ENCODE measurements at places on chromosomes 6 and 20. TPM values are rescaled to one million over a fixed set of nuclear protein-coding genes. Genes with fewer than 3 reads are reported as not detected.
A peak's percentile ranks its signal among the peaks of the same experiment; 100 is the strongest.

TREM2 gene
- total RNA-seq = not detected

DNA sequence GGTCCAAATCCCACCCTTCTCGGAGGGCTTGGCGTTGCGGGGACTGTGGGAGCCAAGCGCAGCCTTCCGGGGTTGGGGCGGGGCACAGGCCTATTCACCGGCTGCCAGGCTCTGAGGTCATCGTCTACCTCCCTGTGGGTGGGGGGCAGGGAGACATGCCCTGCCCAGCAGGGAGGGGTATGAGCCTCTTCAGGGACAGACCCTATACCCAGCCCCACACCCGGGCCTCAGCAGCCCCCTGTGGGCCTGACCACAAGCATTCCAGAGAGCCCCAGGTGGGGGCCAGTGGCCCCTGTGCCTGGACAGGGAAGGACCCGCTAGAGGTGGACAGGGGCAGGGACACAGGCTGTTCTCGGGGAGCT is 11.6 kb downstream of the LAMA5 start:
- peak; percentile 85 for DNase-seq

- DNase-seq = no peak
These were observed 35.7 kb downstream of the EPB41L2 start for GRCh38 chr6:131027326-131027725.

- no peak for DNase-seq
These were observed 10.7 kb upstream of the EDN1 start for GRCh38 chr6:12279322-12280091.

DNA sequence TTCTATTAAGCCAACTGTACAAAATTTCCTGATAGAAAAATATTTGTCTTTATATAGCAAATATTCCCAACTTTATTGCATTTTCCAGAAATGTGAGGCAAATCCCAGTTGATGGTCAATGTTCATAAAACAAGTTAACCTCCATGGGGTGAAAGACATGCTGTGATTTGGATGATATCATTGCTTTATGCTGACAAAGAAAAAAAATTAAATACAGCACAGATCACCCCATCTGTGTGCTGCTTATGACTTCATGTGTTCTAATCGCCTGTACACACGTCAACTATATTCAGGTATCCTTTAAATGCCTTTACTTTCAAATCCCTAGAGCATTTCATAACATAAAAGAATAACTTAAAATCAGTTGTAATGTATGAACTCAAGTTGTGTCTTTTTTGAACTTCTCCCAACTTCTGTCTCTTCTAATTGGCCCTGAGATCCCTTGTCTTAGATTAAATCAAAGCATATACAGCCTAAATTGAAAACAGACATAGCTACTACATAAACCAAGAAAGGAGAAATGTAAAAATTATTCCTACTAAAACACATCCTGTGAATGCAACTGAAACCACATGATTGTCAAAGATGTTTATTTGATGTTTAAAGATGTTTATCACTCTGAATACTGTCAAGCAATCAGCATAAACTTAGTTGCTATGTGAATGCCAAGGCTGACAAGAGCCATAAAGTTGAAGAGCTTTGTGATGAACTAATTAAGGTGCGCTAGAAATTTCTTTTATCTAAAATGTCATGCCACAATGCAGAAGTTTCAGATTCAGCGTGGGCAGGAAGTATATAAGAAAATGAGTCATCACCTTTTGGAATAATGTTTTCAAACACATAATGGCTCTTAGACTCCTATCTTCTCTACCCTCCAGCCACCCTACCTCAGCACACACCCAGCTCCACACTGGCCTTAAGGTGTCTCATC is 68.7 kb downstream of the FILIP1 start:
- DNase-seq = no peak

DNA sequence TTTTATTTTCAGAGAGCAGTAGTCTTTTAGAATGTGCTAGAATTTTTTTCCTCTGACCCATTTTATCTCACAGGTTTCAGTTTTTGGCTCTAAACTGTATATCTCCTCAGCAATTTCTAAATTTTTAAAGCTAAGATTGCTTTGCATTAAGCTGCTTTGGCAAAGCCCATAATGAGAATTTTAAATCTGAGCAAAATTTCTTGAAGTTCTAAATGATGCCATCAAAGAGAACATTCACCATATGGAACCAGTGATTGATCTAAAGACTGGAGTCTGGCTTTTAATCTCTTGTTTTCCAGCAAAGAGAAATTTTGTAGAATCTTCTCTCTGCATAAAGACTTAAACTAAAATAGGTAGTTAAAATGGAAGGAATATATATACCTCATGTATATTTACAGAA is 313.6 kb downstream of the TBC1D32 start:
- no peak for DNase-seq

DNA sequence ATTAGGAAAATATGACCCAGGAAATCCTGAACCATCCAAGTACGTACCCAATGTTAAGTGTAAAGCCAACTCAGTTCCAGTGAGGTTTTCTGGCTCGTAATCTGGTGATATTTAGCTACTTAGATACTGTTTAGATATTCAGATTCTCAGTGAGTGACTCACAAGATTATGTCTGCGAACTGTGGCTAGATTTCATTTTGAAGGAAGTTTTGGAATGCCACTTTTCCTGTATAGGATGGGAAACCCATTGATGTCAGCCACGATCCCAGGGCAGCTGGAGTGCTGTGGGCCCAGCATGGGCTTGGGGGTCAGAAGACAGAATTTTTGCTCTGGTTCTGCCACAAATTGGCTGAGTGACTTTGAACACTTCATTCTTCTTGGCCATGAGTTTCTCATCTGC is 76.3 kb downstream of the TMEM170B start:
- no peak for DNase-seq

- DNase-seq = no peak
These were observed 81.7 kb upstream of the AFDN start for GRCh38 chr6:167744681-167745669.

DNA sequence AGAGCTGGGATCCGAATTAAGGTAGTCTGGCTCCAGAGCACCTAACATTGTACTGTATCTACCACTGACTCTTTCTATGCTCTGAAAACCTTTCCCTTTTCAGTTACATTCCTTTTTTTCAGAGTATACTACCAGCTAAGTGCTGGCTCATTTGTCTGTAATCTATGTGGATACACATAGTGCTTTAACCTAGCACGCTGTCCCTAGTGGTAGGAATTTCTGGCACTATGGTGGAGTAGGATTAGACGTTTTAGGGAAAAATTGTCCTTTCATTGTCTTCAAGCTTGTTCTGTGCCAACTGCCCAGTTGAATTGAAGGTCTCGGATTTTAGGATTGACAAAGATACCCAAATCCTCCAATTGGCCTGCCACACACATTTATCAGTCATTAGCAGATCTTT is 259.1 kb upstream of the FERMT1 start:
- DNase-seq = peak; percentile 27

PPP1R3G gene
- total RNA-seq = 0.48 TPM

- no peak for DNase-seq
These were observed 108.2 kb downstream of the THBS2 start for GRCh38 chr6:169145496-169145895.

- no peak for DNase-seq
These were observed 128.8 kb downstream of the CDH26 start for GRCh38 chr20:60086821-60087562.

DNA sequence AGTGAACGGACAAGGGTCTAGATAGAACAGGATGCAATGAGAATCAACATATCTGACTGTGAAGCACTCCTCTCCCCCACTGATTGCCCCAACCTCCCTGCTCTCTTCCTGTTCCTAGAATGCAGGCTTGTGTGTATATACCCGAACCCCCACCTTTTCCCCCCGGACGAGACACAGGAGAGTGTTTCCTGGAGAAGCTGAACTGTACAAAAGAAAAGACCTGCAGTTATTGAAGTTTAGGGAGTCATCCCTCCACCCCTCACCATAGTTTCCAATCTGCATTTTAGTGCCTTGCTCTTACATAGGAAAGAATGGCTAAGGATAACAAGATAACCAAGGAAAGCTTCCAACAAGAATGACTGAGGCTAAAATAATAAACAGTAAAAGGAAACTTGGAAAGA is 55.5 kb upstream of the PDE10A start:
- no peak for DNase-seq

DNA sequence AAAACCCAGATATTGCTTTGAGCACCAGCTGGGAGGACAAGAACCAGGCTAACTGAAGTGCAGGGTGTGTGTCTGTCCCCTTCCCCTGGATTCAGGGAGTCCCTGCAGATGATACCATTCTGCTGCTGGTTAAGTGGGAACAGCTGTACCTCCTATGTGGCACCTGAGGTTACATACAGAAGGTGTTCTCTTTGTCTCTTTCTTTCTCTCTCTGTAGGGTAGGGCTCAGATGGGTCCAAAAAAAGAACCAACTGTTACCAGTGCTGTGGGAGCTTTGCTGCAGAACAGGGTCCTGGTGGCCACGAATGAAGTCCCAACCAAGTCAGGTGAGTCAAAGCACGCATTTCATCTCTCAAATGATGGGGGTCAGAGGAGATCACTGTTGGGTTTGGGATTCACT is 38.6 kb downstream of the ZC2HC1B start:
- DNase-seq = no peak

- DNase-seq = no peak
These were observed 507.9 kb downstream of the EYS start for GRCh38 chr6:65199121-65199520.

EFHC1 gene
- total RNA-seq = 11.5 TPM

DNA sequence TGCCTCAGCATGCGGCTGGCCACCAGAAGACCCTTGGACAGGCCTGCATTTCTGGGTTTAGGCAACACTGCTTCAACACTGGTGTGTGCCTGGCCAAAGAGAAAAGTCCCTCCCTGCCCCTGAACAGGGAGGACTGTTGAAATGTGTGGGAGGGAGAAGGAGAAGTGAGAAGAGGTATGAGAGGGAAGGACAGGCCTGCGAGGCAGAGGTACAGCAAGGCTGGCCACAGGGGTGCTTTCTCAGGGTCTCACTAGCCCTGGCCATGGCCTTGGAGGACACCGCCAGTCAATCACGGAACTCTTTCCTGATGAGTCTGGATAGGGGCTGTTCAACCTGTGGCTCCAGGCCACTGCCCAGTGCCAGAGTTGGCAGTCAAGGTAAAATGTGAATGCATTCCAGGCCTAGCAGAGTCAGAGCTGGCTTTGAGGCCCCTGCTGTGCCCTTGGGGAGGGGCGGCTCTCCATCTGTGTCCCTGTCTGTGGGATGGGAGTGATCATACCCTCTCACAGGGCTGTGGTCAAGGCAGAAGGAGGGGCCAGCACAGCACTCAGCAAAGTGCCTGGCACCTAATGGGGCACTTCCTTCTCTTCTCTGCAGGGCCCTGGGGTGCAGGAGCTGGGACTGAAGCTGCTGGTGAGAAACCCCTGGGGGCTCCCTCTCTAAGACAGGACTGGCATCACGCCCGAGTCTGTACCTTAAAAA is 43.2 kb upstream of the CDH22 start:
- DNase-seq = peak; percentile 39

IPCEF1 gene
- total RNA-seq = 6.6 TPM

NR2E1 gene
- total RNA-seq = not detected

DNA sequence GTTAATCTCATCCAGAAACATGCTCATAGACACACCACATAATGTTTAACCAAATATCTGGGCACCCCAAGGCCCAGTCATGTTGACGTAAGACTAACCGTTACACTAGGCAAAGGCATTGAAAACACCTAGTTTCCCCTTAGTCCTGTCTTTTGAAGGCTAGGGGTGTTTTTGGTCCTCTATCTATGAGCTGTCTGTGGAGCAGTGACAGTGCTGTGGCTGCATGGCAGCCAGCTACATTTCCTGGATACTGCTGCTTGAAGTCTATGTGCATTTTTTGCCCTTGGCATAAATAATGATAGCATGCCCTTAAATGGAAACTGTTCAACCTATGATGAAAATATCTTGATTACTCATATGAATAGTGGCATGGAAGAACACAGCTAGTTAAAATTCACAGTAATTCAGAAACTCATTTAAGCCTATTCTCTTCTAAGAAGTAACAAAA is 18.6 kb downstream of the FARS2 start:
- no peak for DNase-seq

- no peak for DNase-seq
These were observed 109.2 kb upstream of the TMEM170B start for GRCh38 chr6:11428371-11428770.

OTOR gene
- total RNA-seq = not detected

- DNase-seq = peak; percentile 41
These were observed 19.3 kb downstream of the FAXC start for GRCh38 chr6:99330159-99330558.

GRCh38 chr6:163422550-163422949 is 8.0 kb downstream of the QKI start:
- no peak for DNase-seq

DST gene
- total RNA-seq = 57.9 TPM

DNA sequence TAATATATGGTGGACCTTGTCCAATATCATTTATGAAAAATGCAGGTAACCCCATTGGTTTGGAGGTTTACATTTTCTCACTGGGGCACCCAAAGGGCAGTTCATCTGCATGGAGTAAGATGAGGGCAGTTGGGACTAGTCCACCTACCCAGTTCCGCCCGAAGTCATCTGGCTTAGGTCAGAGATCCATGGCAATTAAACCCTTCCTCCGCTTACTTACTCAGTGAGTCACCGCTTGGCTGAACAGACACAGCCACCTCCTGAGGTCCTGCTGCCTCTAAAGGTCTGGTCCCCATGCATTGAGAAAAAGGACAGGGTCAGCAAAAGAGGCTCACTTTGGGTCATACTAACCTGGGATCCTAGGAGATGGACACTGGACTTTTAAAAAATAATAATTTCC is 102.9 kb upstream of the PRL start:
- DNase-seq = no peak

DNA sequence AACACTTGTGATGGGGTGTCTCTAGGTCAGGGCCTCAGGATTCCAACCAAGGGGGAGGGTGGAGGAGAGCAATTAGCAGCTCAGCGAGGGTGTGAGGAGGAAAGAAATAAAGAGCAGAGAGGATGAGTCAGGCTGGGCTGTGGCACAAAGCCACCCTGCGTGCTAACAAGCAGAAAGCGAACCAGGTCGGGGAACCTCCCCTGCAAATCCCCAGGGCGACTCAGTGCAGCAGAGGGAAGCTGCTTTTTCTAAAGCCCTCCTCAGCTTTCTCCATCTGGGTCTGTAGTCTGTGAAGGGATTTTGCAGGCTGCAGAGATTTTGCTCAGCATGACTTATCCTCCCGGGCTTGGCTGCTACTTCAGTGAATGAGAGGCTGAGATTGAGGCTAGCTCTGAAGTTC is 6.6 kb upstream of the SPO11 start:
- peak; percentile 73 for DNase-seq

GSTA1 gene
- total RNA-seq = 0.70 TPM

GRCh38 chr6:125918681-125919566 is 37.6 kb upstream of the HINT3 start:
- no peak for DNase-seq

TMEM170B gene
- total RNA-seq = 3.1 TPM

- no peak for DNase-seq
These were observed 364.3 kb upstream of the SPTLC3 start for GRCh38 chr20:12644461-12644860.

FAM162B gene
- 1.5 TPM for total RNA-seq

DNA sequence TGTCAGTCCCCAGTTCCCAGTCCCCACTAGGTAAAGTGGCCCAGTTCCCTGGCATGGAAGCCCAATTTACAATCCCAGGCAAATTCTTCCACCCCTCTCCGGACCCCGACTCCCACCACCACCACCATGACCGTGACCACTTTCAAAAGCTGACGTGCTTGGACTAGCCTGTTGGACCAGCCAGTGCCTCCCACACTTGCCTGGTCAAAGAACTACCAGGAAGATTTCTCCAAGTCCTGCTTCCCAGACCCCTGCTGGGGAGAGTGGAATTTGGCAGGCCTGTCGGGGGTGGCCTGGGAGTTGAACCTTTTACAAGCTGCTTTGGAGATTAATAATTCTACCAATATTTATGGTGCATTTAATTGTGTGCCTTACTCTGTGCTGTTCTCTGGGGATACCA is 1.4 kb upstream of the PTPRT start:
- peak; percentile 43 for DNase-seq

WFDC5 gene
- total RNA-seq = not detected

CALHM4 gene
- total RNA-seq = not detected

- no peak for DNase-seq
These were observed 18.9 kb upstream of the ITPR3 start for GRCh38 chr6:33602180-33602579.
